ENCODE measurements at places on chromosomes 1 and 21. TPM values are rescaled to one million over a fixed set of nuclear protein-coding genes. Genes with fewer than 3 reads are reported as not detected.

NCMAP gene
- 0.16 TPM for total RNA-seq

TBX19 gene
- total RNA-seq: 0.63 TPM

SYNJ1 gene
- 7.8 TPM for total RNA-seq

SRSF10 gene
- total RNA-seq: 38.6 TPM

CCDC181 gene
- total RNA-seq: 1.9 TPM

- DNase-seq: no peak
Observed at GRCh38 chr1:19454265-19455146, 30.8 kb downstream of the CAPZB start.

DNA sequence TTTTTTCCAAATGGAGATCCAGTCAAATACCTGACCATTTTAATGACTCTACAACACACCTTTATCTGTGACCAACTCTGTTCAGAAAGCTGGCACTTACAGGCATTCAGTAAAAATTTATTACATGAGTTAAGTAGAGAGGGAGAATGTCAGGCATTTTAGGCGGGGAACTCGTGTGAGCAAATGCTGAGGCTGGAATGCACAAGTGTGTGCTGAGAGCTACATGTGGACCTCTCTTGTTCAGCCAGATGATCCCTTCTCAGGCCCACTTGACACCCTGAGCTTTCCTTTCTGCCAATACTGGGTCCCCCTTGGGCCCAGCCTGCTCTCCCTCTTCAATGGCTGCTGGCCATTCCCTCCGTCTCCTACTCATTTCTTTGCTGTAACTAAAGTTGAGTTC lies 11.7 kb downstream of the PPIH start:
- DNase-seq: no peak

DNA sequence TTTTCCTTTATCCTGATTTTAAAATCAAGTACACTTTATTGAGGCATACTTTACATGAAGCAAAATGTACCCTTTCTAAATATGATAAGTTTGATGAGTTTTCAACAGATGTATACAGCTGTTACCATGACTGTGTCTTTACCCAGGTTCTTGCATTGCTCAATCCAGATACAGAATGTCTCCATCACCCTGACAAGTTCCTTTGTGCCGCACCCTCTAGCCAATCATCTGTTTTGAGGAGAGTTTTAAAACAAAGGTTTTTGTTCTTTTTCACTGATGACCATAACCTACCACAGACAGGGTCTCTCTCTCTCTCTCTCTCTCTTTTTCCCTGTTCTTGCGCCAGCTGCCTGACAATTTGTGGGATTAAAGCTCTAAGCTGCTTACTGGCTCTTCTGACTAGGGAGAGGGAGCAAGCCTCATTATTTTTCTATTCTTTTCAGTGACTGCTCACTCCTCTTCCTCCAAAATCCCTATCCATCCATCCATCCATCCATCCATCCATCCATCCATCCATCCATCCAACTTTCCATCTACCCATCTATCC lies 1.2 kb upstream of the KCNE1 start:
- DNase-seq: peak; percentile 53

GRCh38 chr1:31306278-31306677 lies 9.4 kb downstream of the ZCCHC17 start:
- DNase-seq: no peak

DNA sequence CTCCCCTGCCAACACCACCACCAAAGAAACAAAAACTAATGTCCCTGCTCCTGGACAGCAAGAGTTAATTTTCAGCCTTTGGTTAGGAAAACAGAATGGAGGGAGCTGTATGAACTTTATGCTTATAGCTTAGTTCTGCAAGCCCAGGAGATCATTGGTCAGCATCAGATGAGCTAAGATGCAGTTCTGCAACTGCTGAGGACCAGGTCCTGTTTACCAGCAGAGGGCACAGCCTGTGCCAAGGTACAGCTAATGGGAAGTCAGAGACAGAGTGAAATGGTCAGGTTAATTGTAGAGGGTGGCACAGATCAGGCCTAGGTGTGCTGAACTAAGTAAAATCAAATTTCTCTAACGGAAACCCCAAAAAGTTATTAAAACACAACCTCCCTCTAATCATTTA lies 161.3 kb downstream of the ROR1 start:
- DNase-seq: no peak

DNA sequence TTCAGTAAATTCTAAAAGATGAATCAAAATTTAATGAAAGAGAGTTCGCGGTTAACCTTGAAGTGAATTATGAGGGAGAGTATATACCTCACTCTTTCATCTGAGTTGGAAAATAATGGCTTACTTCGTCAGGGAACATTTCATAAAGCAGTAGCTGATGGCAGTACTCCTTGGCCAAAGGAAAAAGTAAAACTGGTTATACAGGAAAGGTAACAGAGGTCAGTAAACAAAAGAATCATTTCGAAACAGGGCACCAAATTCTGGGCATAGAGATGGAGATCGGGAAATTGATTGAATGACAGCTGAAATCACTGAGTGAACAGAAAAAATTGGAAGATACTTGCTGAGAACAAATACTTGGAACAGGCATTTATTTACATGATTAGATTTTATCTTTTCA lies 199.0 kb downstream of the OLFM3 start:
- no peak for DNase-seq

DNA sequence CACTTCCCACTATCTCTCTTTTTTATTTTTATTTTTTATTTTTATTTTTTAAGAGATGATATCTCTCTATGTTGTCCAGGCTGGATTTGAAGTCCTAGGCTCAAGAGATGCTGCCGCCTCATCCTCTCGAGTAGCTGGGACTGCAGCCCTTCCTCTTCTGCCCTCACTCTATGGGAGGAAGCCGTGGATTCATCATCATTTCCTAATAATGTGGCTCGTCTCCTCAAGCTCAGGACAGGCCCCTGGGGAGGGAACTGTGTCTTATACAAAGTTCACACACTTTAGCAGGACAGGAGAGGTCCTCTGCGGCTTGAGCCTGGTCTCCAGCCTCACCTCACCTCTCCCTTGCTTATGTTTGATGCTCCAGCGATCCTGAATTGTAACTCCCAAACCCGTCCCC lies 16.5 kb upstream of the IFFO2 start:
- no peak for DNase-seq

- no peak for DNase-seq
Observed at GRCh38 chr1:89405275-89405929, 41.5 kb downstream of the GBP6 start.

- DNase-seq: no peak
Observed at GRCh38 chr1:88462488-88463261, 221.4 kb upstream of the PKN2 start.

- no peak for DNase-seq
Observed at GRCh38 chr1:198934901-198935305, 296.1 kb downstream of the PTPRC start.

DNA sequence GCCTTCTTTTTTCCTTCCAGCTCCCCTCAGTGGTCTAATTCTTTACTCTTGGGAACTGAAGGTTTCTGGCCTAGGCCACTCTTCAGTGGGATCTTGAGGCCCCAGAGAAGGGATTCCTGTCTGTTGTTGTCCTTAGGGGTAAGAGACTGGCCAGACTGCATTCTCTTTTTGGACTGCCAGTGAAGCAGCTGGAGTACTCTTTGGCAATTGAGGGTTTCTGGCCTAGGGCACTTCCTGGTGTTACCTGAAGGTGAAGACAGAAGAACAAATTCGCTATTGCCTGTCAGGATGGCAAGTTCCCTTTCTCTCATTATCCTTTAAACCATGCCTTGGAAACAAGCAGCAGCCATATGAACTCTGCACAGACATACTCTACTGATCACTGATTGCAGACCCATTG lies 286.6 kb upstream of the ZP4 start:
- DNase-seq: no peak

DNA sequence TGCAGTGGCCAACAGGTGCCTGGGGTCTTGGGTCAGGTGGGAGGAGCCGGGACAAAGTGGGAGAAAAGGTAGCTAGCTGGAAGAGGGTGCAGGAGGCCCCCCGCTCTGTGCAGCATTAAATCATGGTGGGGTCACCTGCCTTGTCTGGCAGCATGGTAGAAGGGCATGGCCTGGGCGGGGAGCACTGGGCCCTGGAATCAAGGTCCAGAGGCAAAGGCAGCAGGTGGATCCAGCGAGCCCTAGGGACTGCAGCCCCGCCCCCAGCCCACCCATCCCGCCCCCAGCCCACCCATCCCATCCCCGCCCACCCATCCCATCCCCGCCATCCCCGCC lies 16.7 kb upstream of the TTLL10 start:
- DNase-seq: no peak

GRCh38 chr1:245197121-245197520 lies 42.3 kb downstream of the KIF26B start:
- DNase-seq: no peak

GRCh38 chr1:242797856-242798255 lies 273.4 kb upstream of the PLD5 start:
- no peak for DNase-seq

GRCh38 chr1:195529881-195530280 lies 1078.4 kb downstream of the KCNT2 start:
- no peak for DNase-seq

DNA sequence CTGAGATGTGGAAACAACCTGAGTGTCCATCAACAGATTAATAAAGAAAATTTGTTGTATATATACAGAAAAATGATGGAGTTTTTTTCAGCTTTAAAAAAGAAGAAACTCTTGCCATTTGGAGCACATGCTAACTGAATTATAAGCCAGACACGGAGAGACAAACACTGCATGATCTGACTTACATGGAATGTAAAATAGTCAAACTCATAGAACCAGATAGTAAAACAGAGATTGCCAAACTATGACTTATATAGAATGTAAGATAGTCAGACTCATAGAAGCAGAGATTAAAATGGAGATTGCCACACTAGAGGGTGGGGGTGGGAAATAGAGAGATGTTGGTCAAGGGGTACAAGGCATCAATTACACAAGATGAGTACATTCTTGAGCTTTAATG lies 1786.6 kb downstream of the PLA2G4A start:
- DNase-seq: no peak

DNA sequence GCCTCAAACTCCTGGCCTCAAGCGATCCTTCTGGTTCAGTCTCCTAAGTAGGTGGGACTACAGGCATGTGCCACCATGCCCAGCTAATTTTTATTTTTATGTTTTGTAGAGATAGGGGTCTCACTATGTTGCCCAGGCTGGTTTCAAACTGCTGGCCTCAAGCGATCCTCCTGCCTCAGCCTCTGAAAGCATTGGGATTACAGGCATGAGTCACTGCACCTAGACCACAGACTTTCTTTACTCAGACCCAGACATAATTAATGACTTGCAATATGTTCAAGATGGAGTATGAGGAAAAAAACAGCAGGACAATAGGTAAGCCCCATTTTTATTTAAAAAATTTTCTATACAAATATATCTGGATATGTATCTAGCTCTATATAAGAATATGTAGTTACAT lies 13.2 kb downstream of the KANK4 start:
- DNase-seq: no peak

GRCh38 chr1:211633524-211633846 lies 41.9 kb downstream of the NEK2 start:
- no peak for DNase-seq

GRCh38 chr1:76782809-76783208 lies 84.5 kb upstream of the ST6GALNAC5 start:
- DNase-seq: no peak

GRCh38 chr1:111213412-111213811 lies 13.0 kb upstream of the DENND2D start:
- no peak for DNase-seq

DNA sequence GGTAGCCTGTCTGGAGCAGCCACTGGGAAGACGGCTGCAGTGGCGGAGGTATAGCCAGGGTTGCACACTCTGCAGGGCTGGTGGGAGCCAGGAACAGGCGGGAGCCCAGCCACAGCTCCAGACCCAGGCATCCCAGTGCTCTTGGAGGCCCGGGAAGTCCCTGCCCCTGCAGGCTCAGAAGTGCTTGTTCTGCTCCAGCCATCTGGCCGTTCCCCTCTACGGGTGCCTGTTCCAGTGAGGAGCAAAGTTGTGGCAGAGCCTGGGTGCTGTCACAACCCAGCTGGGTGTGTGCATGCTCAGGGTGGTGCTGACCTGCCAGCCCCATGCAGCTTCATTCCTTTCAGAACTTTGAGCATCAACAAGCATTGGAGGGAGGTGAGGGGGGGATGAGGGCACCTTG lies 31.7 kb upstream of the BACE2 start:
- DNase-seq: no peak

Data from right atrium auricular region (tissue), 2 donors.